GM20000 (cell line): ENCODE measurements at places on chromosomes 1 and 21.

GRCh38 chr1:223419561-223419960 is 26.3 kb downstream of the CCDC185 start:
- no peak for DNase-seq

GRCh38 chr1:200899015-200899386 is 4.3 kb downstream of the INAVA start:
- no peak for DNase-seq

DNA sequence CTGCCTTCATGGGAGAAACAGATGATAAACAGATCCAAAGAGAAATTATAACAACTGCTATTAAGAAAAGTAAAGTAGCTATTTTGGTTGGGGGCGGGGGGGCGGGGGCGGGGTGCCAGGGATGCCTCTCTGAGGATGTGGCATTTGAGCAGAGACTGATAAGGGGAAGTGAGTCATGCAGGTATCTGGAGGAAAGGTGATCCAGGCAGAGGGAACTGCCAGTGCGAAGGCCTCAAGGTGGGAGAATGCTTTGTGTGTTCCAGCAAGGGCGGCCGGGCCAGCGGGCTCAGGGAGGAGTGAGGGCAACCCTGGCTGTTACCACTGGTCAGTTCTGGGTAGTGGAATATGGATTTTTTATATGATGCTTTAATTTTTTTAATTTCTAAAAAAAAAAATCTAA is 7.0 kb upstream of the TNFRSF1B start:
- DNase-seq, result no peak

GRCh38 chr1:91701472-91701869 is 184.5 kb downstream of the TGFBR3 start:
- no peak for DNase-seq

- no peak for DNase-seq
These were observed 36.5 kb upstream of the LRRC3 start for GRCh38 chr21:44418876-44419230.

DNA sequence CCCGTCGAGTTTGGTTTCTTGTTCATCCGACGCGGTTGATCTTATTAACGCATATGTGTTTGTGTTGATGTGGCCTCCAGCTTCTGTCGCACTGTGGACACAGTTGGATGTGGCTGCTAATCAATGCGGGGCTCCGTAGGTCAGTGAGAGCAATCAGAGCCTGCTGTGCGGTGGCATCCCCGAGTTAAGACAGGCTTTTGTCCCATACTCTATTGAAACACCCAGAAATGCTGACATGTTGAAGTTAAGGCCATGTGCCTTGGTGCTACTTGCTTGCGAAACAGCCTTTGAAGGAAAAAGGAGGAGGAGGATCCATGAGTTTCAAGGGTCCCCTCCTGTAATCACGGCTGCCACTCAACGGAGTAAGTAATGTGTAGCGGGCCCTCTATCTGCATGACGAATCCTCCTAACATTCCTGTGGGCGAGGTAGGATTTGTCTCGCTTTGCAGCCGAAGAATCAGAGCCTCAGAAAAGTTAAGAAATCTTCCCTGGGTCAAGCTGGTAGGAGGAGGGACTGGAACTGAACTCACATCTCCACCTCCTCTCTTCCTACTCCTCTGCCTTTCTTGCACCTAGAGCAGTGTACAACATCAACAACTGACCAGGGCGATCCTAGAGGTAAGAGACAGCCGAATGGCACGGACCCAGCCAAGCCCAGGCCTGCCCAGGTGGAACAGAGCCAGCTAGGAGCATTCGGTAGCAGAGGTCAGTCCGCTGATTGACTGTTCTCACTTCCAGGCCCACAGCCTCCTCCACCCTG is 19.5 kb downstream of the PDE9A start:
- no peak for DNase-seq
